ENCODE measurements at places on chromosomes 4 and X.

DNA sequence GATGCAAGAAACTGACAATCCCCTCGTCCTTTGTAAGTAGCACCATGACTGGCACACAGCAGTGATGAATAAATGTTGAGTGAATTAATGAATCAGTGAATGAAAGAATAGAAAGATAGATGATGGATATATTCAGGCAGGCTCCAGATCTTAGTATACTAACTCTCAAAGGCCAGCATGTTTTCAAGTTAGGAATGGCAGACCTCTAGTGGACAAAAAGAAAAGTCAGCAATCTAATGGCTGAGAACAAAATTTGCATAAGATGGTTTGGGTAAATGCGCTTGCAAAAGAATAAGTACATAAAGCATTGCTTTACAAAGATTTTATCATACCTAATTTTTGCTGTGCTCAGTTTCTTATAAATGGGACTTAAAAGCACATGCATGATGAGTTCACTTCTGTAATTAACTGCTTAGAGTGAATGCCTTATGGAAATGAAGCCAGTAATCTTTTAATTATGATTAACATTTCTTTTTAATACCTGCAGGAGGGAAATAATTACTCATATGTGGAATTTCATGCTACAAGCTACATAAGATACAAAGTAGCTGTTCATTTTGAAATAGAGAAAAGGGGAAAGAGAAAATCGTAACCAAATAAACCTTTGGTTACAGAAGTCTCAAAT, 126.9 kb upstream of the GPRIN3 start:
- no peak for DNase-seq

DNA sequence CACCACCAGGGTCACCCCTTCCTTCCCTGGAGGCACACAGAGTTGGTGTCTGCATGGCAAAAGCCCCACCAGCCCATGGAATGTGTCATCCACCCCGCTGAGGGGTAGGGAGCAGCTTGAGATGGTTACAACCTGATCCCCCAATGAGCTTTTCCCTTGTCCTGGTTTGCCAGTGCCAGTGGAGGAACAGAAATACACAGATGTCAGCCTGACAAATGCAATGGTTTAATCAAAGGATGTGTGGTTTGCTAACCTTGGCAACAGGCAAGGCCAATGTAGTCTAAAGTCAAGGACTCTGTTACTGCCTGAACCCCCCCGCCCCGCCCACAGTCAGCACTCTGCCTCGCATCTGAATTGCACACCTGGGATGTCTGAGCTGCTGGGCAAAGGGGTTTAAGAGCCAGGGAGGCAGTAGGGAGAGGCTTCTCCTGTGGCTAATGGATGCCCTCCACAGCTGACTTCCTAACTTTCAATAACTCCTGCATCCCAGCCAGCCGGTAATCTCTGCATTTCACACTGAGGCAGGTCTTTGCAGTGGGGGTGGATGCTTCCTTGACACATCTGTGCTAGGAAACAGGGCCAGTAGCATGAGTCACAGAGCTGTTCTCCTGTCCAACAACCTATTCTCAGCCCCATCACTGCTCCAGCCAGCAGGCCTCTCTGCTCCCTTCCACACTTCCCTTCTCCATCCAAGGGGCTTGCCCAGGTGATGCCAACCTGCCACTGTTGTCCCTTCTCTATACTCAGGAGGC, 137.5 kb downstream of the AMMECR1 start:
- DNase-seq, result no peak

DNA sequence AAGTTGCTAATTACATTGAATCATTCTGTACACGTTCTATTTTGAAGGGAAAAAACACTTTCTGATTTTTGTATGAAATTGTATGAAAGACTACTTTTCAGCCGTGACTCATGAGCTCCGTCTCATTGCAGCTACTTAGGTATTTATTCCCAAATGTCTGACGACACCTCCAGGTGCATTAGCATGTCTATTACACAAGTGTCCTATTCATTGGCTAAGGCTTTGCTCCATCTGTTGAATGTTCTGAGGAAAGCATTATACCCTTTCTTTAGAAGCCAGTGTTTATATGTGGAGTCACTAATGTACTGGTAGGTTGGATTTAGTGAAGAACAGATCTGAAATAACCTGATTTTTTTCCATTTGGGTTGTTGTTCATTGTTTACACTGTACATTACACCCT, 51.8 kb downstream of the MAP7D3 start:
- DNase-seq, result no peak

DNA sequence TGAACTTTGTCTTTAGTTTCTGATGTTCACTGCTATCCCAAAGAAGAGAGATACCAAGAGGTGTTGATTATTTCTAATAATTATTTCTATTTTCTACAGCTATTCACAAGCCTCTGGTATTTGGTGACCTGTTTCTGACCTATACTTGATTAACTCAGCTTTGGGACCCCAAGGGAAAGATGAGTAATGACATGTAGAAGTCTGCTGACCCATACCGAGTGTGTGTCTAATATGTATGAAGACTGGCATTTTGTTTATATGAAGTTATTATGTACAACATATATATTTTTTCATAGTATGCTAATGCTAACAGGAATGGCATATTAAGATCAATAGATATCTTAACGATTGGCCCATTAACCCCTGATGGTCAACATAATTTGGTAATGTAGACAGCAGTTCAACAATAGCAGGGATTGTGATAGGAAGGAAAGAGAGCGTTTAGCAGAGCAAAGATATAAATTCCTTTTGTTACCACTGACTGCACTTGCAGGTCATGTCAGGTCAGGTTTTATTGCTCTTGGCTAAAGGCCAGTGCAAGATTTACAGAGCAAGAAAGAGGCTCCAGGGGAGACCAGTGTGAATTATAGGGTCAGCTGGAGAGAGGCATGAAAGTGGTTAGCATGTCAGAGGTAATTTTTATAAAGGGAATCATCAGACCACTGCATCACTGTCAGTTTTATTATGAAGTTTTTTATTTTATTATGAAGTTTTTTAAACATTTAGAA, 94.7 kb upstream of the DIPK2B start:
- no peak for DNase-seq

DNA sequence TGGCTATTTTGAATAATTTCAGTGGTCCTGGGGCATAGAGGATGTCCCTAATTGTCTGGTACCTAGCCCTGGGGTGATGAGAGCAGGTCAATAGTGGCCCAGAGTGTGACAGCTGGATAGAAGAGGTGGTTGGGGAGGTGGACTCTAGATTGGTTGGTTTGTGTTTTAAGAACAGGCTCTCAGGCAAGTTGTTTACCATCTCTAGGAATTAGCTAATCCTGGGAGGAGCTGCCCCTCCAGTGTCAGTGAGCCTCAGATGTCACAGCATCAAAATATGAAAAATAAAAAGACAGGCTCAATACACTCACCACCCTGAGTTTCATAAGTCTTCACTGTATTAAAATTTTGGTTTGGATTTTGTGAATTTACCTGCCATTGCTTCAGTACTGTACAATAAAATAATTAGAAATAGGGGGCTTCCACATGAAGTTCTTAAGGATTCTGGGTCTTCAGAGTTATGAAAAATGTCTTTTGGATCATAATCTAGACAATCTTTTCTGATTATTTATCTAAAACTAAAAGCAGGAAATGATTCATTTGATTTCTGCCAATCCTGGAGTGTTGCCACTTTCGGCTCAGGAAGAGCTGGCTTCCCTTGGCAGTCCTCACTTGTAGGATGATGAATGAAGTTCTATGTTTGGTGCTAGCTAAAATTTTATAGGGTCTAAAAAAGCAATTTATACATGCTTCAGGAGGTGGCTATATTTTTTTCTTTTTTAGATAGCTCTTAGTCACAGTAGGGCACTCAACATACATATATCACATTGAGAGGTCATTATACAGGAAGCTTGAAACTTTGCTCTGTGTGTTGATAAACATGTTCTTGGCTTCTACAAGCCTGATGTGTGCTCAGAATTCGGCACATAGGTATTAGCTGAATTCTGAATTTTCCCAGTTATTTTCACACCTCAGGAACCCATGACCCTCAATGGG, 395.1 kb downstream of the RAB28 start:
- no peak for DNase-seq

- DNase-seq, result peak; percentile 28
These were observed 7.5 kb upstream of the BCOR start for GRCh38 chrX:40104985-40105834.

- no peak for DNase-seq
These were observed 82.4 kb upstream of the SMIM10 start for GRCh38 chrX:134908356-134908755.

- DNase-seq, result no peak
These were observed 92.7 kb upstream of the PPP2R3B start for GRCh38 chrX:479273-479981.
